ENCODE measurements at places on chromosomes 11 and 22.

DNA sequence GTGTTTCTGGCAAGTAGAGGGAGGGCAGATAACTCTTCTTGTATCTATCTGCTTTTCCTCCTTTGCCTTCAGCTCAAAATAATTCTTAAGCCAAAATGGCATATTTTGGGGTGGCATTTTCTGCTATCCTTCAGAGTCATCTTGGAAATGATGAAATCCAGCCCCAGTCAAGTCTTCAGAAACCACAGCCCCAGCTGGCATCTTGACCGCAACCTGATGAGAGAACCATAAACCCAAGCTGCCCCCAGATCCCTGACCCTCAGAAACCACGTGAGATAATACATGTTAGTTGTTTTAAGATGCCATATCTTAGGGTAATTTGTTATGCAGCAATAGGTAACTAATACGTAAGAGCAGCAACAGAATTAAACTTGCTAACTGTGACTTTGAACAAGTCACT lies 15.1 kb upstream of the PAMR1 start:
- DNase-seq: no peak

DNA sequence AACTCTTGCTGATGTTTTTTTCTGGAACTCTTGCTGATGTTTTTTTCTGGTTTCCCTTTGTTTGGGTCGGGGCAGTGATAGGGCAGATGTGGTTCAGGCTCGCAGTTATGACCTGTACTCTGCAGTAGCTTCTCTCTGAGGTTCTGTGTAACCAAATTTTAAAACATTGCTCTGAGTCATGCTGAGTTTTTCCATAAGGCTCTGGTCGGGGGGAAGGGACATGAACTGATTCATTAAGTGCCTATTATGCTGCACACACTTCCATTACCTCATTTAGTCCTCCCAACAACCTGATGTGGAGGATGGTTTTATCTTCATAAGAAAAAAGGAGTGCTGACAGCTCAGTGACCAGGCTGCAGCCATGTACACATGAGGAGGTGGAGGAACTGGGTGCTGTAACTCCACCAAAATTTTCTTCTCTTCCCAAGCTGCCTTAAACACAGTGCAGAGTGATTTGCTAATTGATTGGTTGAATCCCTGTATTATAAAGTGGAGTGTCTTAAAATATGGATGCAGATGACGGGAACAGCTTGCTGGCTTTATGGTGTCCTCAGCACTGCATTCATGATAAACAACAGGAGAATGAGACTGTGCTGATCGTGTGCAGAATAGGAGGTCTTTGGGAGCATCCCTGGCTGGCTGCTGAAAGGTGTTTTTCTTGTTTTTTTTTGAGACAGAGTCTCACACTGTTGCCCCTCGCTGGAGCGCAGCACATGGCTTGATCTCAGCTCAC lies 19.1 kb downstream of the TNRC6B start:
- peak; percentile 76 for DNase-seq

DNA sequence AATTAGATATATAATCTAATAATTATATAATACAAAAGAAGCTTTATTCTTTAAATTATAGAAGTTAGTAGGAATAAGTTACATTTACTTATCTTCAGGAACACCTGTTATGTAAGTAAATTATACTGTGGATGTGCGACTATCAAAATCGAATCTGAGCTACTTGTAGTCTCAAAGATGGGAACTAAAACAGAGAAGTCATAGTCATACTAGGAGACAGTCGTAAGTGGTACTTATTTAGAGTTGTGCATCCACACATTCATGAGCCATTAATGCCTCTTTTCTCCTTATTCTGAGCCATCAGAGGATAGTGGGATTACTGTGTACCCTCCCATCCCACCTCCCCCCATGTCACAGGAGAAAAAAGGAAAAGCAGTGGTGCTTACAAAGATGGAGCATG lies 114.4 kb downstream of the CADM1 start:
- no peak for DNase-seq

DNA sequence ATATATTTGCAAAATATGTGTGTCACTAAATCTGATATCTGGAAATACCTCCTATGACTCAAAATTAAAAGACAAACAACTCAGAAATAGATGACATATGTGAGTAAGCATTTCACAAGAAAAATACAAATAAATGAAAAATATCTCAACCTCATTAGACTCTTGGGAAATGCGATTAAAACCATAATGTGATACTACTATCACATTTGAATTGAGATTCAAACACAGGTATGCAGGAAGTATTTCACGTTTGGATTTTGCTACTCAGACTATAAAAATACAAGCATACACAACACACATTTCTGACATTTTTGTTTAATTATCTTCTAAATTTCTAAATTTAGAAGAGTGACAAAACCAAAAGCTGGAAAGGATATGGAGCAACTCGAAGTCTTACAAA lies 811.9 kb upstream of the LRRC4C start:
- no peak for DNase-seq

GRCh38 chr11:3087373-3087772 lies 30.1 kb upstream of the CARS1 start:
- no peak for DNase-seq

DNA sequence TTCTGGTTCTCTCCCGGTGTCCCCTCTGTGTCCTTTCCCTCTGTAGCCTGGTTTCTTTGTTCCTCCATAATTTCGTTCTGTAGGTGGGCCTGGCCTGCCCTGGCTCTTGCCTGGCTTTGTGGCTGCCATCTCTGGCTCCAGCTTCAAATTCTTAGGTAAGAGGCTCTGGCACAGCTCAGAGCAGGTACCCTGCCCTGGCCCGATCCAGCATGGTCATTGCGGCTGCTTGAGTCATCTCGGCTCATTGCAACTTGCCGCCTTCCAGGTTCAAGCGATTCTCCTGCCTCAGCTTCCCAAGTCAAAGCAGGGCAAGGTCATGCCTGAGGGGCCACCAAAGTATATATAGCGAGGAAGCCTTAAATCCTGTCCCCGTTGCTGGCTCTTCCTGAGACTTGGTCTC lies 76.0 kb downstream of the OSBP2 start:
- DNase-seq: no peak

DNA sequence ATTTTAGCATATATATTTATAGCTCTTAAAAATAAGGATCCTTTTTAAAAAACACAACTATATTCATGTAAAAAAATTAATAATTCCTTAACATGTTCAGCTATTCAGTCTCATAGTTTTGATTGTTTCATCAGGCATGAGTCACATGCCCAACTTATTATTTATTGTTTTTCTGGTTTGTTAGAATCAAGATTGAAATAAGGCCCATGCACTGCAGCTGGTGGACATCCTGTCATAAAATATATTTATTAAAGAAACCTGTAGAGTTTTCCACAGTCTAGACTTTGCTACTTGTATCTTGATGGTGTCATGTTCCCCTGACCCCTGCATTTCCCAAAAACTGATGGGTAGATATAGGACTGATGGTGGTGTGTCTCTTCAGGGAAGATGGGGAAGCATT lies 77.4 kb downstream of the PARVA start:
- DNase-seq: no peak

DNA sequence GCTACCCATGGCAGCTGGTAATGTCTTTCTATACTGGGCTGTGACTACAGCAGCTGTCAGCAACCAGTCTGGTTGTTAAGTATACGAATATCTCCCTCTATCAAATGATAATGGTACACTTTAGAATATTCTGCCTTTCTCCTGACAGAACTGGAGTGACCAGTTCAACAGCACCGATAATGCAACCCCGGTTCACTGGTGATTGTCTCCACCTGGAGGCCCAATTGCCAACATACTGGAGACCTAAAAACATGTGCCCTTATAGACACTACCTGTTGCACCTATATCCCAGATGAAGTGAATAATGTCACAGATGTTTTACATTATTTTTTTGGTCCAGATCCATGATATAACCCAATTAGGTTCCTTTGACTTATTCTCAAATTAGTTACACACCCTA lies 21.1 kb downstream of the OR5P2 start:
- no peak for DNase-seq

DNA sequence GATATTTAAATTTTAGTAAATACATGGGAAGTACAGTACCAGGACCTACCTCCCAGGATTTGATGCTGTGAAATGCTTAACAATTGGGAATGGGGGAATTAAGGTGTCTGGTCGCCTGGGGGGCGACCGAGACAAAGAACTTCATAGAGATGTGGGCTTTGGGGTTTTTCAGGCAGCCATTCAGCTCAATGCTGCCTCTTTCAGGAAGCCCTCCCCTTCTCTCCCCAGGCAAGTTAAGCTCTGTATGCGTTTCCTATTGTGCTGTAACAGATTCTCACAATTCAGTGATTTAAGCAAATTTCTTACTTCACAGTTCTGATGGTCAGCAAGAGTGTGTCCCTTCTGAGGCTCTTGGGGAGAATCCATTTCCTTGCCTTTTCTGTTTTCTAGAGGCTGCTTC lies 53.8 kb downstream of the KIAA1671 start:
- no peak for DNase-seq

GRCh38 chr11:70530010-70530409 lies 131.7 kb downstream of the CTTN start:
- no peak for DNase-seq

Data from RWPE1 (cell line).